Stimulated activated CD8-positive, alpha-beta memory T cell treated with anti-CD3 and anti-CD28 coated beads, Interleukin-12 subunit alpha, Interleukin-12 subunit beta, amount 100 ng/mL, for 1 hour (primary cell): ENCODE measurements at places on chromosomes 13 and 19.
A peak's percentile ranks its signal among the peaks of the same experiment; 100 is the strongest.

- no peak for DNase-seq
These were observed 27.5 kb upstream of the KATNAL1 start for GRCh38 chr13:30334663-30335386.

DNA sequence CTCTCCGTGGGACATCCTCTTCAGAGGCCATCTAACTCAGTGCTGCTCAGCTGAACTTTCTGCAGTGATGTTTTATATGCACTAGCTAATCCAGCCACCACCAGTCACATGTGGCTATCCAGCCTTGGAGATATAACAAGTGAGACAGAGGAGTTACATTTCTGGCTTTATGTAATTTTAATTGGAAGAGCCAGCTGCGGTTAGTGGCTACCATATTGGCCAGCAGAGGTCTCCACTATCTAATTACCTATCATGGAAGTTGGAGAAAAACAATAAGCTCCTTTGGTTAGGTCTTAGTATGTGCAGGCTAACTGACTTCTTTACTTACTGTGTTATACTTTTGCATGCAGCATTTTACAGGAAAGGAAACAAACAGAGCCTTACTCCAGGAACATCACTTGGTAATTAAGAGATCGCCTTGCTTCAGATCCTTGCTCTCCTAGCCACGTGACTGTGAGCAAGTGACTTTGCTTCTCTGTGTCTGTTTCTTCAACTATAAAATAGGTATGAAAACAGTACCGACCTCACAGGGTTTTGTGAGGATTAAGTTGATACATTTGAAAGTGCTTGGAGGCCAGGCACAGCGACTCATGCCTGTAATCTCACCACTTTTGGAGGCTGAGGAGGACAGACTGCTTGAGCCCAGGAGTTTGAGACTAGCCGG is 1.6 kb upstream of the KLK10 start:
- DNase-seq, result no peak

- DNase-seq, result no peak
These were observed 549.0 kb downstream of the GPC6 start for GRCh38 chr13:93775507-93776108.

DNA sequence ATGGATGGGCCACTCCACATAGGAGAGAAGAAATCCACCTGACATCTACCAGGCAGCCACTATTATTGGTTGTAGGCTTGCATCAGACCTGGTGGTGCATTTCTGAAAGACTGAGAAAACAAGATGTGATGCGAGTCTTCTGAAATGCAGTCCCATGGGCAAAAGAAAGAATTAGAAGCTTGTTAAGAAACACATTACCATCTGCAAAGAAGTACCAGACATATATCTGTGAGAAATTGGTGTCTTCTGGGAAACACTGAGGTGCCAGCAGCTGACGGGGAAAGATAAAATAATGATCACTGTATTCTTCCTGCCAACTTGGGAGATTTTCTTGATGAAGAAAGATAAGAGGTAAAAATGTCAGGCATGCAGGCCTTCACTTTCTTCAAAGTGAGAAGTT is 14.4 kb downstream of the AMER2 start:
- DNase-seq, result no peak

DNA sequence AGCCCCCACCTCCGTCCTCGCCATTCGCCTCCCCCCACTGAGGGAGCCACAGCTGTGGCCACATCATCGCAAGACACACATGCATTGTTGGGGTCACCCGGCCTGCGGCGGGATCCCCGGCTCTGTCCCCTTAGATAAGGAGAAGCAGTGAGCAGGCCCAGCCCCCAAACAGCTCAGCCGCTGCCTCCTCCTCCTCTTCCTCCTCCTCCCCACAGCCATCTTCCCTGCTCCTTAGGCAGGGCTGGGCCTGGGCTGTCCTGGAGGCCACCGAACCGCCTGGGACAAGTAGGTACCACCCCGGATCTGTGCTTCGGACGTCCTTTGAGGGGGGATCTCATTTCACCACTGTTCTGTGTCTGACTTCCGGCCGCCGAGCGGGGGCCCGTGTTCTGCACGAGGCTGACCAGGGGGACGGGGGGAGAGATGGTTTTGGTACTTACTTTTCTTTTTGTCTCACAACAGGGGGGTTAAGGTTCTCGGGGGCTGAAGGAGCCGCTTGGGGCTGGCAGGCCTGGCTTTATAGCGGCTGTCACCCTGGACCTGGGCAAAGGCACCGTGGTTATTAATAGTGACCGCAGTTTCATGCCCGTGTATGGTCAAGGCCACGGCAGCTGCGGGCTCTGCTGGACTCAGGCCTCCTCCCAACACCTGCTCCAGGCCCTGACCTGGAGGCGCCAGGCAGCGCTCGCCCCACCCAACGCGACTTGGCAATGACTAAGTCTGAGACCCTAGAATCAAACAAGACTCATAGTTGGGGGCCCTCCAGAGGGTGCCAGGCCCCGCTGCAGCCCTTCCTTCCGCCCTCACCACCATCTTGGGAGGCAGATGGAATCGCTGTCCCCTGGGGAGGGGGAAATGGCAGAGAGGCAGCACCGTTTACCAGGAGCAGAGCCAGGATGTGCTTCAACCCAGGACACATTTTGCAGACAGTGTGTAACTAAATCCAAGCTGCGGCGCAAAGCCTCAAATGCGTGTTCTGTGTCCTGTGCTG is 18.3 kb downstream of the NMRK2 start:
- DNase-seq, result no peak

DNA sequence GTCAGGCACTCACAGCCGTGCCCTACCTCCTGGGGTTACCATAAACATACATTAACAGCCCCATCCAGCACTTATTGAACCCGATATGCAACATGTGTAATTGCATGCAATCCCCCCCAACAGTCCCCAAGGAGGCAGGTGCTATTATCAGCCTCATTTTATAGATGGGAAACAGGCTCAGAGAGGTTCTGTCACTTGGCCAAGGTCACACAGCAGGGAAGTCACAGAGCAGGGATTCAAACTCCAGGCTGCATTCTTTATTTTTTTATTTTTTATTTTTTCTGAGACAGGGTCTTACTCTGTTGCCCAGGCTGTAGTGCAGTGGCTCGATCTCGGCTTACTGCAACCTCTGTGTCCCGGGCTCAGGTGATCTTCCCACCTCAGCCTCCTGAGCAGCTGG is 38.4 kb upstream of the TNFAIP8L1 start:
- no peak for DNase-seq

GRCh38 chr13:60754211-60755090 is 357.4 kb downstream of the TDRD3 start:
- no peak for DNase-seq

DNA sequence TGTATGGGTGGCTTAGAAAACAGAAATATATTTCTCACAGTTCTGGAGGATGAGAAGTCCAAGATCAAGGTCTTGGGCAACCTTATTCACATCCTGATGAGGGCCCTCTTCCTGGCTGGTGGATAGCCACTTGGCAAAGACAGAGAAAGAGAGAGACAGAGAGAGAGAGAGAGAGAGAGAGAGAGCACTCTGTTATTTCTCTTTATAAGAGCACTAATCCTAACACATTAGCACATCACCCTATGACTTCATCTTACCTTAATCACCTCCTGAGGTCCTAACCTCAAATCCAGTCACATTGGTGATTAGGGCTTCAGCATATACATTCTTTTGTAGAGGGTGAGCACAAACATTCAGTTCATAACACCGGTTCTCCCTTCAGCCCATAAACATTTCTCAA is 430.3 kb downstream of the EFNB2 start:
- DNase-seq, result no peak

DNA sequence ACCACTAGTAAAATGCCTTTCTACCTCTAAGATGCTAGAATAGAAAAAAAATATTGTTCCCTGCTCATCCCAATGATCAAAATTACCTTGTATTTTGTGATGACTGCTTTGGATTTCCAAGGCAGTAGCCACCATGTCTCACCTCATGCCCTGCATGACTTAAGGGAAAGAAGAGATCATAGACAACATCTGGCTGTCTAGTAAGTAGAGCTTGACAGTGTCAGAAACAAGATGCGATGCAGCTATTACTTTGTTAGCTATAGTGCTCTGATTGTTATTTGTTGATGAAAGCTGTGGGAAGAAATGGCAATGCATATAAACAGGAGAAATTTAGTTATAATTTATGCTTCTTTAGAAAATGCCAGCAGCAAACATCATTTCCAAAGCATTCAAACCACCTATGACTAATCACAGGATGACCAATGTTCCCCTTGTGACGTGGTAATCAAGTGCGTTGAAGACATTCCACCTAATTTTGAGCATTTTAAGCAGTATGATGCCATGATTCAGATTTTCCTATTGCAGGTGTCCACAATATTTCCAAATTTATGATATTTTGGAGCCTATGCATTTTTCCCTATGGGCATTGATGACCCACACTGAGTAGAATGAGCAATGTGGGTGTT is 308.3 kb downstream of the KCNRG start:
- DNase-seq, result no peak

GRCh38 chr13:30616927-30617314 is 799 bp upstream of the USPL1 start:
- DNase-seq, result no peak

GRCh38 chr19:32349724-32350470 is 4.5 kb downstream of the ZNF507 start:
- DNase-seq, result no peak

DNA sequence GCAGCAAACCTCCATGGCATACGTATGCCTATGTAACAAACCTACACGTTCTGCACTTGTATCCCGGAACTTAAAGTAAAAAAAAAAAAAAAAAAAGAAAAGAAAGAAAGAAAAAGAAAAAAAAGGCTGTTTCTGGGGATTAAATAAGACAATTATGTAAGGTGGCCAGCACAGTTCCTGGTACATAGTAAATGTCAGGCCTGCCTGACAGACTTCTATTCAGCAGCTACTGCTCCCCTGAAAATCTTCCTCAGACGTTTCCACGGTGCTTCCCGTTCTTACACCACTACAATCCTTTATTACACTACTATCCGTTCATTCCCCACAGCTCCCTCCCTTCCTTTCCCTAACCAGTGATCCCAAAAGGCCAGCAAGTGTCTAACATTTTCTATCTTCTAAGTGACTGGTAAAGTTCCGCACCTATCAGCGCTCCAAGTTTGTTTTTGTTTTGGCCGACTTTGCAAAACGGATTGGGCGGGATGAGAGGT is 636 bp upstream of the RB1 start:
- DNase-seq, result no peak

GRCh38 chr19:3125900-3126524 is 9.8 kb upstream of the GNA15 start:
- DNase-seq, result peak; percentile 59

GRCh38 chr13:29195456-29195855 is 375.3 kb downstream of the MTUS2 start:
- no peak for DNase-seq

DNA sequence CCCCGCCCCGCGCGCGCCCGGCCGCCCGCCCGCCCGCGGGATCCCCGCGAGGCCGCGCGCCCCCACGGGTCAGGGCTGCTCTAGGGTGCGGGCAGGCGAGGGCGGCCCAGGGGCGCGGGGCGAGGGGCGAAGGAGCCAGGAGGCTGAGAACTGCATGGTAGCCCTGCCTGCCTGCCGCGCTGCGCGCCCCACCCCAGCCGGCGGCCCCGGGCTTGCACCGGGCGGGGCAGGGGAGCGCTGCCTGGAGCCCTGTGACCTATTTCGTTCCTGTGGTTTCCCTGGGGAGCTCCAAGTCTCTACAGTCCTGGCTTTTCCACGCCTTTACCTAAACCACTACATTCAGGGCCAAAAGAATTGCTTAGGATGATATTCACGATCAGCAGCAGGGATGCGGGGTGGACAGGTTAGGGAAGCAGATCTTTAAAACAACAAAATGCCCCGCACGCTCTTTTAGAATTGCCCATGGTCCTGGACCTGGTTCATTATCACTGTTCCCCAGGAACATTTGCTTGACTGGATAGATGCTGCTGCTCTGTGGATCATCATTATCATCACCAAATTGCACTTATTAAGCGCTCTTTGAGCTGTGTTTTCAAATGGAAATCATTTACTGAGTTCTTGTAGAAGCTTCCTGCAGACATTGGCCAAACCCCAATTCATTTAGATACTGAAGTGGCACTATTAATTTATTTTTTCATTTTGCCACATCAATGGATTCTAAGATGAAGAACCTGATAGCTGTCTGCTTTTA is 421 bp upstream of the GPR12 start:
- no peak for DNase-seq
